ENCODE measurements at places on chromosomes 3 and 15.

DNA sequence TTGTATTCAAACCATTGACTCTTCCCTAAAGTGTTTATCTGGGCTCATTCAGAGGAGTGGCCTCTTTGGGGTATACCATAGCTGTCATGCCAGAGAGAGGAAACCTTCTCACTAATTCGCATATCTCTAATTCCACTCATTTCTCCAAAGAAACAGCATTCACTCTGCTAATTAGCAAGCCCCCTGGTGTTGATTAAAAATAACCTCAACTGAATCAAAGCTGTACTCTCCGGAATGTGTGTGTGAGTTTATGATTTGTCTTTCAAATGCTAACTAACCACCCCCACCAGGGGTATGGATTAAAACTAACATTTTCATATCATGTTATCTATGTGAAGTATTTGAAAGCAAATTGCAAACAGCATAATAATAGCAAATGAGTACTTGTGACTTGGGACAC is 45.5 kb downstream of the PAQR5 start:
- no peak for DNase-seq

DNA sequence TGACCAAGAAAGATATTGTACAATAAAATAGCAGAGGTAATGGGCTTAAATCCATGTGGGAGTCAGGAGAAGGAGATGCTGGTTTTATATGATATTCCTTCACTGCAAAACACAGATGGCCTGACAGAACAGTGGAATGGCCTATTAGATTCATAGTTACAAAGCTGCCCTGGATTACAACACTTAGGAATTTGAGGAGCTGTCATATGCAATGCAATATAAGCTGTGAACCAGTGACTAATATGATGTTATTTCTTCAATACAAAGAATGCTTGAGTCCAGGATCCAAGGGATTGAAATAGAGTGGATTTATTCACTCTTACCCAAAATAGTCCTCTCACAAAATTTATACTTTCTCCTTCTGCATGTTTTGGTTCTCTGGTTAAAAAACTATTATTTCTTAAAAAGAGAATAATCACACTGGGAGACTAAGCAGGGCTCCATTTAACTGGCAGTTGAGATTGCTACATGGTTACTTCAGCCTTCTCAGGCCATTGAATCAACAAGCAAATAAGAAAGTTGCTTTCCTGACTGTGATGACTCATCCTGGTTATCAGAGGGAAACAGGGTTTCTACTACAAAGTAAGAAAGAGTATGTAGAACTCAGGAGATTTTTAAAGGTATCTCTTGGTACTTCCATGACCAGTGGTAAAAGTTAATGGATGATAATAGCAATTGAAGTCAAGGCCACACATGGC is 79.8 kb upstream of the ZPLD1 start:
- no peak for DNase-seq

DNA sequence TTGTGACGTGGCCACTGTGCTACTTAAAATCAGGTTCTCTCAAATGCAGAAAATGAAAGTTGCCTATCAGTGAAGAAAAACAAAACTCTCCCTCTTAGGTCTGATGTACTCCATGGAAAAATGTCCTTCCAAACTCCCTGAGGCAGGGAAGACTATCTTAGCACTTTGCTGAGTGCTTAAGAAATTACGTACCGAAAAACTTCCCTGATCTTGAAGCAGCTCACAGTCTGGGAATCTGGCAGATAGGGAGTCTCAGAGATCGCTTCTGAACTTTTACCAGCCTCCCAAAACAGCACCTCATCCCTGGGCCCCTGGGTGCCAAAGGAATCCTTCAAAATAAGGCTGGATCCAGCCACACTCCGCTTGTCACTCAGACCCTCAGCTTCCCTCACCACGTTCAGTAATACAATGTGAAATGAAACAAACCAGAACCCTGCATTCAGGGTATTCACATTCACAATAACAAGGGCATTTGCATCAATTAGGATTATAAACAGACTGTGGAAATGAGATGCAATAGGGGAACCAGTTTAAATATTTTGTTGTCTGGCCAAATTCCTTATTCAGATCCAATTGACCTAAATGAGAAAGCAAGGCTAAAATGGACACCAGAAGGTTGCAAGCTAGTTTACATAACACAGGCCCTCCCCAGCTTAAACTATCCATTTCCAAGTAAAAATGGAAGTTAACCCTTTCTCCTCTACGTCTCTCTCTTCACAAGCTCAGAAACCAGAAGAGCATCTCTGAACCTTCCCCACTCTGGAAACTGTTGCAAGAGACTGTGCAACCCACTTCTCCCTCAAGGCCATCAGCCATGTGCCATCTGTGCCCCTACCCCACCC is 20.9 kb downstream of the OSBPL10 start:
- DNase-seq, result peak; percentile 38

DNA sequence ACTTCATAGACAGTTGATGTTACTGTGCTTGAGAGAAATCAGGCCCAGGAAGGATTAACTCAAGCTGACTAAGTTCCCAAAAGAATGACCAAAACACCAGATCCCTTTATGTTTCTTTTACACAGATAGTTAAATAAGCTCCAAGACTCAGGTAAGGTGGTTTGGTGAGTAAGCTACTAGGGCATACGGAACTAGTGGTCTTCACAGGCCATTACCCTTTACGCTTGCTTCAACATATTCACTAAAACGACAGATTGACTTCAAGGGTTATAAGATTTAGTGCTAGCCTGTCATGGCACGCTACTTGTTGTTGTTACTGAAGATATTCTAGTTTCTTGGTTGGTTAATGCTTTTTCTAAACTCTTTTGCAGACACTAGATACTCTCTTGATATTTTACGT is 369.3 kb downstream of the LPP start:
- no peak for DNase-seq

DNA sequence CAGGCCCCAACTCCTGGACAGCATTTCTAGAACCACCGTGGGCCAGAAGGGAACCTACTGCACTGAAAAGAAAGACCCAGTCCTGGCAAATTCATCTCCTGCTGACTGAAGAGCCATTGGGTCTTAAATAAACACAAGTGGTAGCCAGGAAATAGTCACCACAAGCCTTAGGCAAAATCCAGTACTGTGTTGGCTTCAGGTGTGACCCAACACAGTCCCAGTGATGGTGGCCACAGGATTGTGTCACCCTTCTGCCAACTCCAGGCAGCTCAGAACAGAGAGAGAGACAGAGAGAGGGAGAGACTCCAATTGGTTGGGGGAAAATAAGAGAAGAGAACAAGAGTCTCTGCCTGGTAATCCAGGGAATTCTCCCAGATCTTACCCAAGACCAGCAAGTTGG is 23.1 kb downstream of the NEDD4 start:
- no peak for DNase-seq

DNA sequence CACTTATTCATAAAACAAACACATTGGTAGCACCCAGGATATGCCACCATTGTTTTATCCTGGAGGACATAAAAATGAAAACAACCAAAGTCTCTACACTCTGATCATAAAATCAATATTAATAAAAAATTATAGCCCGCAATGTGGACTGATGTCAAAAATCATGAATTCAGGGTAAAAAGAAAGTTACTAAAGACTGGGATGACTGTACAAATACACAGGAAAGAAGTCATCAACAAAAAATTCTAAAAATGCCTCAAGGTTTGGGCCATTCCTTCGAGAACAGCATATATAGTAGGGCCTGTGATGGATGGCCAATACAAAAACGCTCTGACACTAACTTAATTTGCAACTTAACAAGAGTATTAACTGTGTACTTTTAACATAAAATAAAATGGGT is 76.8 kb downstream of the THBS1 start:
- no peak for DNase-seq

- DNase-seq, result no peak
Measured at GRCh38 chr3:106428565-106428994, 559.8 kb upstream of the CBLB start.

DNA sequence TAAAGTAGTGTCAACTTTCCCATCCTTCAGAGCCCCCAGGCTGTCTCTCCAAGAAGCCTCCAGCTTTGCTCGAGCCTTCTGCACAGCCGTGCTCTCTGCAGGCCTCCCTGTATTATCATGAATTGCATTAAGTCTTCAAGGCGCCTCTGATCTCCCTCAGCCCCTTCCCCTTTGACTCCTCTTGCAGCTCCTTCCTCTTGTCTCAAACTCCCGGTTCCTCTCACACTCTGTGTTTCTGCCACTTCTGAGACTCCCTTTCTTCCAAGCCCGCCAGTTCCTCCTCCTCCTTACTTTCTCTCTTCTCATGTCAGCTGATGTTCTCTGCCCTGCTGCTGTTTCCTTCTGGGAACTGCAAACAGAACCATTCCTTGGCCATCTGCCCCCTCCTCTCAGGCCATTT is 418.8 kb downstream of the EPHB1 start:
- no peak for DNase-seq

GRCh38 chr3:4409971-4410573 is 57.0 kb downstream of the SUMF1 start:
- no peak for DNase-seq

GRCh38 chr3:33132019-33132360 is 18.2 kb downstream of the CRTAP start:
- DNase-seq, result no peak

- DNase-seq, result no peak
Measured at GRCh38 chr15:48862705-48863104, 15.2 kb upstream of the EID1 start.

DNA sequence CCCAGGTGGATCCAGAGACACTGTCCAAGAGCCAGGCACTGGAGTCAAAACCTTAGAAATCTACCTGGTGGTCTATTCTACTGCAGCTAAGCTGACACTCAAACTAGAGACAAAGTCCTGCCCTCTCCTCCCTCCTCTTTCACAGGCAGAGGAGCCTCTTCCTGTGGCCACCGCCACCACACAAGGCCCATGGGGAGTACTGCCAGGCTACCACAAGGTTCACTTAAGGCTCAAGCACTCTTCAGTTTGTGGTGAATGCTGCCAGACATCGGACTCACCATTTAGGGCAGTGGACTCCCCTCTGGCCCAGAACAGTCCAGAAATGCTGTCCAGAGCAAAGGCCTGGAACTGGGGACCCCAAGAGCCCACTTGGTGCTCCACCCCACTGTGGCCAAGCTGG is 160.9 kb downstream of the ADAMTS17 start:
- no peak for DNase-seq

DNA sequence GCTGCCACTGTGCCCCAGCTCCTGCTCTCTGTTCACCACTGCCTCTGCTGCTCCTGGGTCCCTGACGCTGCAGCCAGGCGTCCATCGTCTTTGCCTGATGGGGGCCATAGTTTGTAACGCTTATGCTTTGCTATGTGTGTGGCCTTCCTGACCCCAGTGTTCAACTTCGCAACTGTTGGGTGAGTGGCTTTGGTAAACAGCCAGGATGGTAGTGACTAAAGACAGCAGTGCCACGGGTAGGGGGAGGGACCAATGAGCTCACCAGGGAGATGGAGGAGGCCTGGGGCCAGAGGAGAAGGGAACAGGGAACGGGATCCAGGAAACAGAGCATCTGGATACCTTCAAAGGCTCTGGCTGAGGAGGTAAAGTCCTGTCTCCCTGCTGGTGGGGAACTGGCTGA is 75.9 kb upstream of the ALDH1L1 start:
- no peak for DNase-seq

DNA sequence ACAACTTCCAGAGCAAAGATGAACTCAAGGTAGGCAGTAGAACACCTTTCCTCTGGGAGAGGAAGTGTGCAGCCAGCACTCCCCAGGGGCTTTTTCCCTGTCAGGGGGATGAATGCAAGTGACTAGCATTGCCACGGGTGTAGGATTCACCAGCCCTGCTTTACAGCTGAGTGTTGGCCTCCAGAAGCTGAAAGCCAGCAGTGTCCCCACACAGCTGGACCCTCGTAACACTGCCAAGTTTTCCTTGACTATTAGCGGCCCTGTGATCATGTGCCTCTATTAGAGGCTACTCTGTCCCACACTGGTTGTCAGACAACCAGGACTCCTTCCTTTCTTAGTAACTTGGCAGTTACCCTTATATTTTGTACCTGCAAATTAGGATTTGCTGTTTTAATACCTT is 104.9 kb upstream of the MANF start:
- DNase-seq, result no peak

DNA sequence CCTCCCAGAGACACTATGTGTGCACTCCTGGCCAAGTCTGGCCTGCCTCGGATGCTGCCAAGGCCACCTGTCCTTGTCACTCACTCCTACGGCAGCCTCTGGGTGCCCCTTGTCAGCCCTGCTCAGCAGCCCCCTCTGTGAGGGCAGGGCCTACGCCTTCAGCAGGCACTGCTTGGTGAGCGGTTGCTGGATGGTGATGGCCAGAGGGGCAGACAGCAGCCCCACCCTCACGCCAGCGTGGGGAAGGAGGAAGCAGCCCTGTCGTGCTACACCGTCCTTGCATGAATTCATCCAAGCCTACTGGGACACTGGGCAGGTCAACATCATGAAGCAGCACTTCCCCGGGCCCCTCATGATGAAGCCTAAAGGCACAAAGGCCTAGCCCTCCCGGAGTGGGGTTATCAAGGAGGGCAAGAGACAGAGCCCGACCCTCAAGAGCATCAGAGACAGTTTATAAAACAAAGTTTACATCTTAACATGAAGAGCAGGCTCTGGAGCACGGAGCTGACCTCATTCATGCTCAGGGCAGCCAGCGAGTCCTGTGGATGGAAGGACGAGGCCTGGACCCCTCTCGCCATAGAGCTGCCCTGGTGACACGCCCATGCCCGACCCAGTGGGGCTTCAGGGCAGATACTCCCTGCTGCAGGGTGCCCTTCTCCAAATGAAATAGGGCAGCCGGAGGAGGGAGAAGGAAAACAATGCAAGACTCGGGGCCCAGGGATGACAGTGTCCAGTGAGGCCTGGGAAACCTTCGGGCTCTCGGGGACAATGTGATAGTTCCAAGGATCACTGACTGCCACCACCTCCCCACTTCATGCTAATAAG is 25.3 kb downstream of the CHDH start:
- no peak for DNase-seq

DNA sequence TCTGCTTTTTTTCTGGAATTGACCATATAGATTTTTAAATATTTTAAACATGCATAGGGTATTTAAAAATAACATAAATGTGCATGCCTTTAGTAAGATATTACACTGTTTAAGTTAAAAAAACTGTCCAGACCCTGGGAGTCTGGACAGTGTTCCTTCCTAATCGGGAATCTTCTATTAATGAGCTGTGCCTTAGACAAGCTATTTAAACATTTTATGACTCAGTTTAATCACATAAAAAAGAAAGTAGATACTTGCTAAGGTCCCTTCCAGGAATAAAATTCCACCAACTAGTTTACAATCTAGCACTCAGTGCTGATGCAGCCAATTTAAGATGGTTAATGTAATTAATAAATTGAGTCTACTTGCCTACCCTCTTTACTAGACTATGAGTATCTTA is 140.4 kb upstream of the DPH6 start:
- DNase-seq, result no peak

- no peak for DNase-seq
Measured at GRCh38 chr15:72382146-72382545, 6.3 kb upstream of the HEXA start.

GRCh38 chr3:43747641-43748040 is 56.9 kb downstream of the ABHD5 start:
- DNase-seq, result no peak

GRCh38 chr15:31324186-31324585 is 2.4 kb upstream of the KLF13 start:
- no peak for DNase-seq

- DNase-seq, result peak; percentile 85
Measured at GRCh38 chr15:45458746-45459403, 63.7 kb downstream of the SLC30A4 start.

All from B cell (primary cell).